ENCODE measurements at places on chromosomes 11 and 22.

DNA sequence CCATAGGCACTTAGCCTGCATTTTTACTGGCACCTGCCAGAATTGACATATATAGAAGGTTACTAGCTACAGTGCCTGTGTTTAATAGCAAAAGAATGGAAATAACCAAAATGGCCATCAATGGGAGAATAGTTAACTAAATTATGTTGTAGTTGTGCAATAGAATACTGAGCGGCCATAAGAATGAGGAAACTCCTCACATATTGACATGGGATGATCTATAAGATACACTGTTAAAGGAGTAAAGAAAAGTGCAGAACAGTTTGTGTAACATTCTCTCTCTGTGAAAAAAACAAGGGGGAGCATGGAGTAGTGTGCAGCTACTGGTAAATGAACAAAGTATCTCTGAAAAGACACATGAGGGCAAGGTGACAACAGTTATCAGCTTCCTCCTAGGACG lies 21.5 kb downstream of the ARAP1 start:
- DNase-seq: no peak

- DNase-seq: no peak
Observed at GRCh38 chr22:24003887-24004286, 1.4 kb downstream of the GSTT4 start.

DNA sequence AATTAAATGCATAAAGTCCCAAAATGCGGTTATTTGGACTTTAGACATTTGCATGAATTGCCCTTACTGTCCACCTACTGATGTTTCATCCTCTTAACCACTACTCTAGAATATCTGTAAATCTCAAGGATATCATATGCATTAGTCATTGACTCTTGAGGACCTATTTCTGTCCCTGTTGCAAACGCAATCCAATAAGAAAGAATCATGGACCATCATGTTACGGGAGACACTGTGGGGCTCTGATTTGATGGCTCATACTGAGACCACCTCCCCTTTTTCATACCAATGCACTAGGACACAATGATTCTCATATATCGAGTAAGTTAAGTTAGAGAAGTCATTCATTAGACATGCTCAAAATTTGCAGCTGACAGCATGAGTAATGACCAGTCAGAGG lies 14.4 kb downstream of the POU2AF2 start:
- DNase-seq: no peak

DNA sequence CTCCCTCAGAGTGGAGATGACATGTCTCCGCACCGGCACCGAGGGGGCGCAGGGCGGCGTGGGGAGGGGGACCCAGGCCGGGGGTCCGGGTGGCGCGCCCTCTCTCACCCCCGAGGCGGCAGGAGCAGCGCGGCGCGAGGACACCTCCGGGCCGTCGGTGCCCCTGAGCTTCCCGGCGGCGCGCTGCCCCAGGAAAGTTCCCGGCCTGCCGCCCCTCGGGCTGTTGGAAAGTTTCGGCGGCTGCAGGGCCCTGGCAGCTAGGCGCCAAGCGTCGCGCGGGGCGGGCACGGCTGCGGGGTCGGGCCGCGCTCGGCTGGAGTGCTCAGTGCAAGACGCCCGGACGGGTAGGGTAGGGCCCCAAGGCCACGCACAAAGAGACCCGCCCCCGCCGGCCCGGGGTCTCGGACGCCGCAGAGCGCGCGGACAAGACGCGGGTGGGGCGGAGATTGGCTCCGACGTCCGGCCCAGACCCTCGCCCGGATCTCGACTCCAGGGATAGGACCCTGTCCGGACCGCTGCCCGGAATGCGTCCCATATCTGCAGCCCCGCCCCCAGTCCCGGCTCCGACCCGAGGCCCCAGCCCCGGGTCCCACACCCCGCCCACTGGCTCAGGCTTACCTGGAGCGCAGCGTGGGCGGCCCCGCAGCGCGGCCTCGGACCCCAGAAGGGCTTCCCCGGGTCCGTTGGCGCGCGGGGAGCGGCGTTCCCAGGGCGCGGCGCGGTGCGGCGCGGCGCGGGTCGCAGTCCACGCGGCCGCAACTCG lies 471 bp downstream of the ARVCF start:
- DNase-seq: no peak

DNA sequence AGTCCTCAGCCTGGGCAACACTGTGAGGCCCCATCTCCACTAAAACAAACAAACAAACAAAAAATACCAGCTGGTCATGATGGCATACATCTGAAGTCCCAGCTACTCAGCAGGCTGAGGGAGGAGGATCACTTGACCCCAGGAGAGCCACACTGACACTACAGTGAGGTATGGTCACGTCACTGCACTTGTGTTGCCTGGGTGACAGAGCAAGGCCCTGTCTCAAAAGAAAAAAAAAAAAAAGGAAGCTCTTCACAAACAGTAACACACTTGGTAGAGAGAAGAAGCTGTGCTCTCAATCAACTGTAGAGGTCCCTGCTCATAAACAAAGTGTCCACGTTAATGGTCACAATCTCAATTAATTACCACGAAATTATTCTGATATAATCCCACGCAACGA lies 401.6 kb upstream of the CCDC90B start:
- DNase-seq: no peak

GRCh38 chr11:130899106-130899505 lies 17.2 kb downstream of the SNX19 start:
- DNase-seq: no peak

GRCh38 chr22:27219036-27219435 lies 561.6 kb downstream of the MIAT start:
- no peak for DNase-seq

- no peak for DNase-seq
Observed at GRCh38 chr11:36790526-36790925, 192.5 kb upstream of the RAG2 start.

- DNase-seq: no peak
Observed at GRCh38 chr22:44918166-44918924, 91.5 kb downstream of the PHF21B start.

DNA sequence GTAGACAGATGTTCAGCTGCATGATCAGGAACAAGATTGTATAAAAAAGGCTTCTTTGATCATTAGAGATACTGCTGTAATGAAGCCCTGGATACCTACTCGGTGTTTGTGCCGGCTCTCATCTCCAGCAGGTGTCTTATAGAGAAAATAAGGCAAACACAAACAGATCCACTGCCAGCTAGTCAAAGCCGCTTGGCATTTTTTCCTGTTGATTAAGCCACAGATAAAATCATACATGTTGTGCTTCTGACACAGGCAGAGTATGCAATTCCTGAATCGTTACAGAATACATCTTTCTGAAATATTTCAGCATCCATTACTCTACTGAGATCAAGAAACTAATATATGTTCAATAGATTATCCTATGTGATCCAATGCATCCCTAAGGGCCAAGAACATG lies 206.9 kb downstream of the CADM1 start:
- DNase-seq: no peak

- no peak for DNase-seq
Observed at GRCh38 chr11:43632181-43632580, 48.4 kb upstream of the HSD17B12 start.

DNA sequence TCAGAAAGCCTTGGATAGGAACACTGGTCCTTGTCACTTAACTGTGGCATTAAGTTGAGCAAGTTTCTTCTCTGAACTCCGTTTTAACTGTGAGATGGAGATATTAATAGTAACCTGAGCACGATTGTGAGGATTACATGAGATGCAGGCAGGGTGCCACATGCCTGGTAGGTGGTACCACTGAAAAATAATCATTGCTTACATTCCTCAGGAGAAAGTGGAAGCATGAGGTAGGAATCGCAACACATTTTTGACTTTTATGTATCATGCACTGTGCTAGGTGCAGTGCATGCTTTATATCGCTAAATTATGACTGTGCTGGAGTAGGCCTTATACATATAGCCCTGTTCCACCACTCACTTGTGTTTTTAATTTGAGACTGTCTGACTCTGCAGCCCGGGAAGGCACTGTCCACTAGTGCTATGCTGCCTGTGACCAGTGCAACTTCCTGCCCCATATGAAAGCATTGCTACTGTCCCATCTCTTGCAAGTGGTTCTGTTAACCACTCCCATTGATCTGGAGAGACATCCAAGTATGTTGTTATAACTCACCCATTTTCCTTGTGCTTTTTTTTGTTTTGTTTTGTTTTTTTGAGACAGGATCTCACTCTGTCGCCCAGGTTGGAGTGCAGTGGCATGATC lies 1.0 kb downstream of the UQCR10 start:
- DNase-seq: no peak

DNA sequence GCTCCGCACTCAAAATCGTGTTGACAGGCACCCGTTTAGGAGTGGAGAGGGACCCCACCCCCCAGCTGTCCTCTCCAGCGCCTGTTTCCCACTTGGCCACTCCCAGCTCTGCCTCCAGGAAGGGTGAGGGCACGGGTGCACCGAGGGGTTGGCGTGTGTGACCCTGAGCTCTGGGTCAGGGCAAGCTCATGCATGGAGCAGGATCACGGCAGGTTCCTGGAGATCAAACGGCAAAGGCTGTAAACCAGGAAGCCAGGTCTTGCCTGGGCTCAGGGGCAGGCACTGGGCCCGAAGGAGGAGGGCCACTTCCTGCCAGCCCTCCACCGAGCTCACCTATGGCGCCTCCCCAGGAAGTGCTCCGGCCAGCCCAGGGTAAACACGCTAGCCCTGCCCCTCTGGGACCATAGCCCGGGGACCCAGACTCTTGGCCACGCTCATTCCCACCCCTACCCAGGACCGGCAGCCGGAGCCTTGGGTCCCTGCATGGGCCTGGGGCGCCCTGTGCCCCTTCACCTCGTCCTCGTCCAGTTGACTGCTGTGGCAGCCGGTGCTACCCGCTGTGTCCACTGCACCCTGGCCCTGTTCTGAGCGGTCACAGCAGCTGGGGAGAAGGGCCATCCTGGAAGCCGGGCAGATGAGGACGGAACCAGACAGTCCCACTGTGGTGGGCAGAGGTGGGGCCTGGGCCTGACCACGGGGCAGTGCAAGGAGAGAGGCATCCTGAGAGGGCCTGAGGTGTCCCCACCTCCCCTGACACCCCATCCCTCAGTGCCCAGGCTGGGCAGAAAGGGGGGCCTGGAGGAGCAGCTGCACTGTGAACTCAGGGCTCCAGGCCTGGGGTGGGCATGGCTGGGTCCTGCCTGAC lies 1.0 kb upstream of the EPS8L2 start:
- DNase-seq: peak; percentile 47

DNA sequence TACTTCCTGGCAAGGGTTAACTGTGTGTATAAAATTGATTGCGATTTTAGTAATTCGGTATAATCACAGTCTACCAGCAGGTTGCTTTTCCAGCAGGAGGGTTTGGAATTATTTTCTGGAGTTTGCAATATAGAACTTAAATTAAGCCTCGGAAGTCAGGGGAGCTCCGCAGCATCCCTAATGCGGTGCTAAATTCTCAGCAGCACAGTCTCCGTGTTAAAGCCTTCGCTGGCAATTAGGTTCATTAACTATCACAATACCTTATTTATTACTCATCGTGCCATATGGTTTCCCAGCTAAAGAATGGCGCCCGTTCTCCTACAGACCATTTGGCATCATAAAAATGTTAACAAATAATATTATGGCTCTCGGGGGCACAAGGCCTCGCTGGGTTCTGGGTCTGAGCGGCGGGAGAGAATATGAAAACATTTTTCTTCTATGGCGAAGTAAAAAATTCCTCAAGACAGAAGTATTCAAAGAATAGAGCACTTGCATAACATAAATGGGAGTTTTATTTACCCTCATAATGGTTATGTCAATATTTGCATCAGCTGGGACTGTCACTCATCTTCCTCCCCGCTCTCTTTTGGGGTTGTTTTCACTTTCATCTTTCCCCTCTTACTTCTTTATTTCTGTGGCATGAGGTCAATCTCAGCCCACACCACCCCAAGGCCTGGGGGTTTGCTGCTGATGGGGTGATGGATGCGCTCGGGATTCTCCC lies 28.1 kb upstream of the ZBTB16 start:
- no peak for DNase-seq

DNA sequence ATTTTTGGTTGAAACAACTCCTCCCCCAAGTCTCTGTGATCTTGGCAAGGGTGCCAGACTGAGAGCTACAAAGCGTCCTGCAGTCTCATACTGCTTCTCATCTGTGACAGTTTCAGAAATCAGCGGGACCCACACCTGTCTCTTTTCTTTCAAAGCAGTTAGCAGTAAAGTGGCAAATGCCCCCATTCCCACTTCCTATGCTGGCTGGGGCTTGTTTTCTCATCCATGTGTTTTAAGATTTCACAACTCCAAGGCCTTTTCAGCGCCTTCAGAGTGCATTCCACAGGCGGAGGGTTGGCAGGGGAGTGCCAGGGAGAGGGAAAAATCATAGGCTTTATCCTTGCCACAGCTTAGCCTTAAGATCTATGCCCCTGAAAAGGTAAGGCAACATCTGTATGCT lies 493.5 kb downstream of the OPCML start:
- DNase-seq: no peak

- DNase-seq: no peak
Observed at GRCh38 chr22:19758896-19759426, 1.6 kb upstream of the TBX1 start.

DNA sequence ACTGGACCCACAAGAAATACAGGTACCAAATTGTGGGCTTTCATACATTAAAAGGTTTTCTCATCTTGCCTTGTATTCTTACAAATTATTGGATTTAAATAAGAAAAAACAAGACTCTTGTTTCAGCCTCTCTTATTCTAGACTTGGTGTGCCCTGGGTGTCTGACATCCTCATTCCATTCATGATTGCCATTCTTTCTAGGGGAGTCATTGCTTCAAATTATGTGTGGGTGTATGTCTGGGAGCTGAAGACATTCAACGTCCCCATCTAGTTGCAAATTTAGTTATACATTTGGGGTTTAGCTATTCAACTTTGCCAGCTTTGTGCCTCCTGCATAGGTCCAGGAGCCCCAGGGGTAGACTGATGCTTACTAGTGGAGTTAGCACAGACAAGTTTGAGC lies 18.1 kb downstream of the MAML2 start:
- no peak for DNase-seq

DNA sequence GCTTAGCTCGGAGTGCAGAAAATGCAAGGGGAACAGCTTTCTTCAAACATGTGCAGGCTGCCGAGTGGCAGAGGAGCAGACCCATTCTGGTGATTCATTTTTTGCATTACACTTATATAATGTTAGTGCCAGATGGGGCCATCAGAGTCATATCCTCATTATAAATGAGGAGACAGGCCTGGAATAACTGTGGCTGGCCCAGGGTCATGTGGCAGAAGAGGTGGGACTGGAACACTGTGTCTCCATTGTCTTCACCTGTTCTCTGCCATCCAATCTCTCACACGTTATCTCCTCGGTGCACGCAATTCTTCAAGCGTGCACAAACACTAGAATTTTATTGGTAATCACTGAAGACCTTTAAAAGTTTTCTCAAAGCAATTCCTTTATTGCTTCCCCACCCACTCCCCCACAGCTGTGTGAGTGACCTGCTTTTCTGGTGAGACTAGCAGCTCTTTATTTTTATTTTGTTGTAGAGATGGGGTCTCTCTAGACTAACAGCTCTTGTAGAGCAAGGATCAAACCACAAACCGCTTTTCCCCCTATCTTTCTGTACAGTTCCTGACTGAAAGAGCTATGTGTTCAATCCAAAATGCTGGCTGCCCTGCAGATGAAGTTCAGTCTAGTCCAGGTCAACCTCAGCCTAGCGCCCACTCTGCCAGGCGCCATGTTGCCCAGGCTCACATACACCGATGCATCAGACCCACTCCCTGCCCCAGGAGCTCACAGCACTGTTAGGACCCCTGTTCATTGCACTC lies 75.3 kb downstream of the ST3GAL4 start:
- DNase-seq: no peak
